ENCODE measurements at places on chromosomes 5 and 9.

- DNase-seq, result no peak
Measured at GRCh38 chr9:129027685-129028191, 393 bp downstream of the SH3GLB2 start.

DNA sequence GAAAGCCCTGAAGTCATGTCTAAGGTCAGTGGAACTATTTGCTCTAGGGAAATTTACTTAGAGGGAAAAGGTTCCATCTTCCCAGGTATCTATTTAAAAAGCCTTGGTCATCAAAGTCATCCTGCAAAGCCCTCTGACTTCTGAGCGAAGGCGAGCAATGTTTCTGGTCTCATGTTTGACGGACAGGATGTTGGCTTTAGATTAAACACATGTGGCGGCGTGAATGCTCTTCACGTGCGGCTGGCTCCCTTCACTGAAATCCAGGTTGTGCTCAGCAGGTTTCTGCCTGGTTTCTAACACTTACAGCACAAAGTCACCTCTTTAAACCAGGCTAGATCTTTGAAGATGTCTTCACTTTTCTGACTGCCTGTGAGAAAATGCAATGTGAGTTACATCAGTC is 5.7 kb upstream of the ZBTB34 start:
- no peak for DNase-seq

- no peak for DNase-seq
Measured at GRCh38 chr5:167014401-167015056, 1276.9 kb upstream of the WWC1 start.

DNA sequence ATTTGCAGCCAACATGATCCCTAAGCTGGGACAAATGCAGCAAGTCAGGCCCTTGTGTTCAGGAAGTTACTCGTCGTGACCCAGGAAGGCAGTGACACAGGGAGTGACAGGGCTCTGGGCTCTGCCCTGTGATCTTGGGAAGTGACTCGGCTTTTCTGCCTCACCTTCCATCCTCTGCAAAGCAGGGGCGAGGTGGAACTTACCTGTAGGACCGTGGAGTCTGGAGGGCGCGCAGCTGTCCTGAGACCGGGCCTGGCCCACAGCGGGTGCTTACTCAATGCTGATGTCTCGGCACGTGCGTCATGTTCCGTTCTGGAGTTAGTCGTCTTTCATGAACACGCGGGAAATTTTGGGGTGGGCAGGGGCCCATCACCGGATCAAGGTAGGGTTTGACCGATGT is 22.8 kb upstream of the LPCAT1 start:
- no peak for DNase-seq

DNA sequence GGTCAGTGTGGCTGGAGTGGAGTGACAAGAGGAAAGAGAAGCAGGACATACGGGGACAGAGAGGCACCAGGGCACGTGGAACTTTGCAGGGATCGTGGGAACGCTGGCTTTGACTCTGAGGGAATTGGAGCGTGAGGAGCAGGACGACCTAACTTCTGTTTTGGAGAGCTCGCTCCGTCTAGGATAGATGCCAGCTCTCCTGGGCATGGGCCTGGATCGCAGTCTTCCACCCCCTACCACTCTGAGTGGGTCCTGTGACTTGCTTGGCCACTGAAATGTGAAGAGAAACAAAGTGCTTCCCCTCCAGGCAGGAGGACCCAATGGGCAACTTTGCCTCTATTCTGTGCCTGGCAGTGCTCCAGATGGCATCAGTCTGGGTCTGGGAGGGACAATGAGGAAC is 8.7 kb upstream of the SH3PXD2B start:
- no peak for DNase-seq

GRCh38 chr5:93899026-93899600 is 157.7 kb upstream of the POU5F2 start:
- DNase-seq, result no peak

- no peak for DNase-seq
Measured at GRCh38 chr5:95237324-95237723, 47.6 kb downstream of the MCTP1 start.

GRCh38 chr5:149141957-149142851 is 911 bp downstream of the ABLIM3 start:
- DNase-seq, result no peak

DNA sequence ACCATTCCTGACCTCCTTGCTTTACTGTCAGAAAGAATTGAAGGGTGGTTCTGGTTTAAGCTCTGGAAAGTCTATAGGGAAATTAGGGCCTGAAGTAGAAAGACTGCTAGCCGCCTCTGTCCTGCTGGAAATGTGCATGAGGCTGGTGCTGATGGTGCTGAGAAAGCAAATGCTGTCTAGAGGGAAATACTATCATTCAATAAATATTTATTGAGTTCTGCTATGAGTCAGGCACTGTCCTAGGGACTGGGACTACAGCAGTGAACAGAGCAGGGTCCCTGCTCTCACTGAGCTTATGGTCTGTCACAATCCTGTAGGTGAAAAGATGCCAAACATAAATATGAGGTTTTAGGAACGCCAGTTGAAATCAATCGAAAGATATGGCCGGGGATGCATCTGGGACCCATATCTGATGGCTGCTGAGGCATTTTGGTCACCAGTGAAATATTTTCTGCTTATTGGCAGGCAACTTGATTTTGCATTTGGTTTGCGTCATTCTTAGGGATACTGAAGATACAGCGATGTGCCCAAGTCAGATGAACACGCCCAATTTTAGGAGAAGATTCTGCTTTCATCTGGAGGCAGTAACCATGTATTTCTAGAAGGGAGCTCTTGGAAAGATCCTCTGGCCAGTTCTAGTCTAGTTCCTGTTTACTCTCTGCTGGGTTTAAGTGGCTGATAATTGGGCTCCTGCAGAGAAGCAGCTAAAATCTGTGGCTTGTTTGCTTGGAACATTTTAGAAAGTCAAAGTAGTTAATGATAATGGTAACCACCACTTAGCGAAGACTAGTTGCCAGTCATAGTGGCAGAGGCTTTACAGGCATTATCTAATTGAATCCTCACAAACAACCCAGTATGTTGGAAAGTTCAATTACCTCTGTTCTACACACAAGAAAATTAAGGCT is 73.3 kb downstream of the INSYN2B start:
- DNase-seq, result no peak

- DNase-seq, result no peak
Measured at GRCh38 chr9:34501889-34502425, 20.8 kb downstream of the ENHO start.

DNA sequence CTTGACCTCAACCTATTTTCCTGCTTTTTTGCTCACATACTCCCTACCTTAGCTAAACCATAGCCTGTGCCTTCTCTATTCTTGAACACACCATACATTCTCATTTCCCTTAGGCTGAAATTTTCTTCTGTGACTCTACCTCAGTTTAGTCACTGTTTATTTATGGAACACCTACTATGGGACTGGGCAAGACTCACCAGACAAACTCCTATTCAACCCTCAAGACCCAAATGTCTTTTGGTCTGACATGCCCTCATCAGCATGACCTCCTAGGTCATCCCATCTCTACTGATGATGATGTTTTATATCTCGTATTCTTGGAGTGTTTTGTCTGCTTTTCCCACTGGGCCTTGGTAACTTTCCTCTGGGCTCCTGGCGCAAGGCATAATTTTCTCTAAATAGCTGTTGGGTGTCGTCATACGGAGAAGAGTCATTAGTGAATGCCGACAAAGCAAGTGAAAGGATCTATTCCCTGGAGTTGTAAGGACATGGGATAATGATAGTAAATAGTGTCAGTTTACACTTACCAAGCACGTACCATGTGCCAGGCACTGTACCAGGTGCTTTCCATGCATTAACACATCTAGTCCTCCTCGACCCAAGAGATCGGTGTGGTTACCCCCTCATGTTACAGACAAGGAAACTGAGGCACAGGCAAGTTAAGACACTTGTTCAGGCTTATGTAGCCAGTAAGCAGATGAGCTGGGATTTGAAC is 22.4 kb upstream of the PITX1 start:
- no peak for DNase-seq

GRCh38 chr5:132840313-132840712 is 9.9 kb upstream of the SHROOM1 start:
- DNase-seq, result no peak

- no peak for DNase-seq
Measured at GRCh38 chr5:154758493-154758892, 3.3 kb downstream of the LARP1 start.

GRCh38 chr5:7494481-7495130 is 98.7 kb downstream of the ADCY2 start:
- no peak for DNase-seq

DNA sequence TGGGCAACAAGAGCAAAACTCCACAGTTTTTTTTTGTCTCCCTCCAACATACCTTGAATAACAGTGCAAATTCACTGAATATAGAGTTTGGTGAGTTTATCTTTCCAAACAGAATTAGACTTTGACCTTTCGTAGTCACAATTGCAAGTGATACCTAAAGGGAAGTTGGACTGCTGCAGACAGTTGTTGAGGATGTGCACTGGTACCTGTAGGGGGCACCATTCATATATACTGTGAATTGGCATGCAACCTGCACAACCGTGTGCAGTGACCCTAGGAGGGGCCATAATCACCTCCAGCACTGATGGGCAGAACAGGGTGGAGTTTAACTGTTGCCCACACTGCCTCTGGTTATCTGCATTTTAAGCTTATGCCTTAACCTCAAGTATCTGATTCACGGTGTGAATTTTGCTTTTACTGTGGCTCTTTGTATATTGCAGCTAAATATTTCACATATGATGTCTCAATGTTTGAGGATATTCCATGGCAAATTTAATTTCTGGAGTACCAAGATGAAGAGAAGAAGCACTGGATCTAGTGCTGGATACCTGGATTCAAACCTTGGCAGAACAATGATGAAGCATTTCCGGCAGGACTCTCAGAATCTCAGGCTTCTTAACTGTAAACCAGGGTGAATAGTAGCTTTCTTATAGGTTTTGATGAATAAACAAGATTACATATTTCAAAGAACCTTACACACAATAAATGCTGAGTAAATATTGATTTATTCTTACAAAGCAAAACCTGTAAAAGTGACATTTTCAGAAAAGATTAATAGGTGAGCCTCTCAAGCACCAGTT is 144.3 kb downstream of the ACTBL2 start:
- no peak for DNase-seq

DNA sequence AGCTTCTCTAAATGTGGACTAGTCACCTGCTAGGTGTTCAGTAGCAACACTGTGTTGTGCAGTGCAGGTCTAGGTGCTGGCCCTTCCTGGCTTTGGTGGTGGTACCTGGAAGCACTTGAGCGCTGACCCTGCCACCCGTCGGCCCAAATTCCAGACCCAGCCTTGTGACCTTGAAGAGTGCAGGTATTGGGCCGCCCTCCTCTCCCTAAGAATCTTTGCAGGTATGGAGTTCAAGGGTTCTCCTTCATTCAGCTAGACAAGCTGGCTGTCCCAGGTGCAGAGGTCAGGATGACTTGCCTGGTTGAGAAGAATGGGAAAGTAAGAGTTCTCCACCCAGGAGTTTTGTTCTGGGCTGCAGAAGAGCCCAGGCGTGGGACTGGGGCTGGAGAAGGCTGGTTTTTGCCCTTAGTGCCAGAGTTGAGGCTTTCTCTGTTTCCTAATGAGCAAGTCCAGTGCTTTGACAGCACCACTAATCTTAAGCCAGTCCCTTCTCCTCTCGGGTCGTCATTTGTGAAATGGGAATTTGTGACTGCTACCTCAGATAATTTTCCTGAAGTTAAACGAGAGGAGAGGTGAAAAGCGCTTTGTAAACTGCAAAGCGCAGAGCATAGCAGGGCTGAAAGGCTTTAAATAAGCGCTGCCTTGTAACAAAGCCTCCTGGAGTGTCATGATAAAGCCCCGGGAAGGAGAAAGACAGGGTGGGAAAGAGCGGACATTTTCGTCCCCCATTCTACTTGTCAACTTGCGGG is 4.0 kb downstream of the FOXE1 start:
- no peak for DNase-seq

- no peak for DNase-seq
Measured at GRCh38 chr5:113067635-113068344, 91.2 kb downstream of the DCP2 start.

GRCh38 chr9:24776226-24776625 is 230.5 kb upstream of the IZUMO3 start:
- no peak for DNase-seq

DNA sequence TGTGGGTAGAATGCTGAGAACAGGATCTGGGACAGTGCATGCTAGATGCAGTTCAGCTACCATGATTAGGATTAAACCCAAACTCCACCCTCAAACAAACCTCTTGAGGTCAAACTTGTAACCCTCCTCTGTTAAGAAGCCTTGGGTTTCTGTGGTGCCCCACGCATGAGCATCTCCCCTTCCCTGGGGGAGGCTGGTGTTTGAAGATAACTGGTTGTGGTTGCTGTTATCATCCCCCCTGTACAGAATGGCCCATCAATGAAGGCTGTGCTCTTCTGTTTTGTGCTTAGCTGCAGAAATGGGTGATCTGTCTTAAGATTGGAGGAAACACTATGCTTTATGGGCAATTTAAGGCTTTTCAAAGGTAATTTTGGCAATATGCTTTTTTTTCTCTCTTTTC is 4.4 kb upstream of the DAB2IP start:
- DNase-seq, result no peak

GRCh38 chr9:91746357-91746756 is 203.7 kb downstream of the ROR2 start:
- DNase-seq, result no peak

DNA sequence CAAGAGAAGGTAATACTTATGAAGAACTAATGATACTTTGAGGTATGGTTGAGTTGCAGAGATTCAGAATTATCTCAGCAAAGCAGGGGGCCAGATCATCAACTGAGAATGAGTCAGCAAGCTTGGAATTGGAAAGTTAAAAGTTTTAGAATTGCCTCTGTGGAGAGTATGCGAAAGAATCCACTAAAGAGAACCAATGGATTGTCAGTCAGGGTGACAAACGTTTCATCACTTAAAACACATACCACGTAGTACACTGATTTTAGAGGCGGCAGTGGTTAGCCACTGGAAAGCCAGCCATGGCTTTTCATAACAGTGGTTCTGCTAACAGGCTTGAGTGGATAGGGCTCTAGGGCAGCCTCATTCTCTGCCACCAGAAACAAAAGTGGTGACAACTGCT is 30.7 kb downstream of the AOPEP start:
- DNase-seq, result no peak

- DNase-seq, result no peak
Measured at GRCh38 chr9:1319436-1319835, 269.3 kb downstream of the DMRT2 start.

GRCh38 chr5:54440456-54440893 is 15.0 kb upstream of the HSPB3 start:
- no peak for DNase-seq

- no peak for DNase-seq
Measured at GRCh38 chr5:107487056-107487542, 183.6 kb downstream of the EFNA5 start.

- DNase-seq, result no peak
Measured at GRCh38 chr5:115069087-115069968, 100.4 kb downstream of the TRIM36 start.

DNA sequence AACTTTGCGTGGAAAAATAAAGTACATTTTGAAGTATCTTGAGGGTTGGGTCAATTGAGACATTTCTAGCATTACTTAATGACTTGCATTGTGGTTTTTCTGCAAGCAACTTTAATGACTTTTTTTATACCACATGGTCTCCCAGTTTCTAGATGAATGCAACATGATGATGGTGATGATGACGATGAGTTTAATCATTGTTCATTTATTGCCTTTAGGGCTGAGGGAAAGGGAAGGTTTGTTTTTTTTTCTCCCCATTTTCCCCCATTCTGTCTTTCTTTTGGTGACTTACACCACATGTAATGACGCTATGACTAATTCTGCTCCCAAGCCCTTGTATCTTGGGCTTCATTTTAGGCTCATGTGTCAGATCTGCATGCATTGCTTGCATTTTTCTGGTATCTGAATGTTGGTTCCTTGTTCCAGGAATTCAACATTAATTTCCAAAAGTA is 57.7 kb upstream of the NXNL2 start:
- no peak for DNase-seq

GRCh38 chr9:127489471-127490115 is 38.3 kb downstream of the LRSAM1 start:
- no peak for DNase-seq
